ENCODE measurements at places on chromosomes 5 and 9.
A peak's percentile ranks its signal among the peaks of the same experiment; 100 is the strongest.

GRCh38 chr9:132002643-132003318, 76.9 kb downstream of the MED27 start:
- DNase-seq = no peak

DNA sequence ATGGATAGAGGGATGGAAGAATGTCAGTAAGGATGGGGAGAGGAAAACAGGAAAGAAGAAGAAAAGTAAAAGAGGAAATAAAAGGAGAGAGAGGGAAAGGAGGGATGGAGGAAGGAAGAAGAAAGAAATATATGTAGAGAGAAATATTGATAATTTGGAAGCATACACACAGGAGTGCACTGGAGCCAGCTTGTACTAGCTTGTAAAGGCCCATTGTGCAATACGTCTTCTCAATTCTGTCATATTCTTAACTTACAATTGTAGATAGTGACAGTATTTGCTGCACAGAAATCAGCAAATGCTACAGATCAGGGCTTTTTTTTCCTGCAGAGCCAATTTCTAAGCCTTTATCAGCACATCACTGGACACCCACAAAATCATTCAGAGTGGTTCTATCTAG, 458.8 kb upstream of the WWC1 start:
- DNase-seq = no peak

DNA sequence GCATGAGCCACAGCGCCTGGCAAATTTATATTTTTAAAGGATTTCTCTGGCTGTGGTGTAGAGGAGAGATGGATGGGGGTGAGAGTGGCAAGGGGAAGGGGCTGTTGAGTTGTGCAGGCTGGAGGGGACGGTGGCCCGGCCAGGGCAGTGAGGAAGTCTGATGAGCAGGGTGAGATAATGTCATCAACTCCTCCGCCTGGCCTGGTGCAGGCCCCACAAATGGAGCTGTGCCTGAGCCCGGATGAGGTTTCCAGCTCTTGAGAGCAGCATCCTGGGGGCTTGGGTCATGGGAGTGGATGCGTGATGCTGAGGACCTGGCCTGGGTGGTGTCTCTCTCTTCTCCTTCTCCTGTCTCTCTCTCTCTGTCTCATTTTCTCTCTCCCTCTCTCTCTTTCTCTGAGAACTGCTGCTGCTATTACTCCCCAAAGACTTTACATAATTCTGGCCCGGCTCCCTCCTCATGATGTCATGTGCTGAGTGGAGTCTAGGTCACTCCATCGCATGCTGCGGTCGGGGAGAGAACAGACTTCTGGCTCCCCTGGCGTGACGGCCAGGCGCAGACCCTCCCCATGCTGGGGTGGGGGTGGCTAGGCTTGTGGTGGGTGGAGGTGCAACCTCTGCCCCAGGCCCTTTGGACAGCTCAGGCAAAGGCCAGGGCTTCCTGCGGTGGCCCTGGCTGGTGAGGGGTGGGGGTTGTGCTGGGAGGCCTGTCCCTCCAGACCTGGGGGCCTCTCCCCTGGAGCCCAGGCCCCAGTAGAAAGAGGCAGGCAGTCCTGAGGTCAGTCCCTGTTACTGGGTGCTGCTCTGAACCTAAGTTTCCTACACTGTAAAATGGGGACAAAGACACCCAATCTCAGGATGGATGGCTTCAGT, 26.4 kb downstream of the FGF18 start:
- no peak for DNase-seq

- DNase-seq = no peak
Measured at GRCh38 chr9:137647096-137647714, 28.4 kb downstream of the EHMT1 start.

- DNase-seq = no peak
Measured at GRCh38 chr5:93250424-93250823, 330.6 kb downstream of the NR2F1-AS1 start.

- no peak for DNase-seq
Measured at GRCh38 chr5:109668668-109669422, 20.9 kb upstream of the MAN2A1 start.

DNA sequence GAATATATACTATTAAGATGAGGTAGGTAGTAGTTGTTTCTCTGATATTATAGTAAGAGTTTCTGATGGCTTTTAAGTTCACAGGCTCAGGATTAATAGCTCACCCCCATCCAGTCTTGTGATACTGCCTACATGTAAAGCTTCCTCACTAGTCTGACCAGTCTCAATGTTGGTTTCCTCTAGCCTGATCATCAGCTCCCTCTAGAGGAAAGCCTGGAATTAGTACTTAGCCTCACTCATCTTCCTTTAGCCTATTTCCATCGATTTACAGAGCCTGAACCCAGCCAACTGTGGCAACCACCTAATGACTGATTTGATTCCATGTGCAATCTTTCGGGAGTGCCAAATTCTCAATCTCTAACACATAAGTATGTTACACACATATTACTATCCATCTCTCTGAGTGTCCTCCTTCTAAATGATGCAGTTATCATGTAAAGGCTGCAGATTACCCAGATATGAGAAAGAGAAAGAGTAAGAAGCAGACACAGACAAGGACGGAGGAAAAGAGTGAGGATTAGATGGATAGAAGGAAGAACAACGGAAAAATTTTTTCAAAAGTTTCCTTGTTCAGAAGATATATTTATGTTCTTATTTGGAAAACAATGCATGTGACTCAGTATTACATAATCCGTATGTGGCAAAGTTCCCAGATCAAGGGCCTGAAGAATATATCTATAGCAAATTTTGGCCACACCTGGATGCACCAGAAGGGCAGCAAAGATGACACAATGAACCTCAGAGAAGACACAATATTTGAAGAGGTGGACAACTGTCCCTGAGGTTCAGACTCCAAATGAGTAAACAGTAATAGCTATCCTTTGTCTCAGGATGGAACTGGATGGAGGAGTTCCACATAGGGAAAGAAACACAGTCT, 333.7 kb downstream of the ELAVL2 start:
- DNase-seq = no peak

- DNase-seq = peak; percentile 21
Measured at GRCh38 chr5:73454379-73455036, 5.9 kb upstream of the FOXD1 start.

DNA sequence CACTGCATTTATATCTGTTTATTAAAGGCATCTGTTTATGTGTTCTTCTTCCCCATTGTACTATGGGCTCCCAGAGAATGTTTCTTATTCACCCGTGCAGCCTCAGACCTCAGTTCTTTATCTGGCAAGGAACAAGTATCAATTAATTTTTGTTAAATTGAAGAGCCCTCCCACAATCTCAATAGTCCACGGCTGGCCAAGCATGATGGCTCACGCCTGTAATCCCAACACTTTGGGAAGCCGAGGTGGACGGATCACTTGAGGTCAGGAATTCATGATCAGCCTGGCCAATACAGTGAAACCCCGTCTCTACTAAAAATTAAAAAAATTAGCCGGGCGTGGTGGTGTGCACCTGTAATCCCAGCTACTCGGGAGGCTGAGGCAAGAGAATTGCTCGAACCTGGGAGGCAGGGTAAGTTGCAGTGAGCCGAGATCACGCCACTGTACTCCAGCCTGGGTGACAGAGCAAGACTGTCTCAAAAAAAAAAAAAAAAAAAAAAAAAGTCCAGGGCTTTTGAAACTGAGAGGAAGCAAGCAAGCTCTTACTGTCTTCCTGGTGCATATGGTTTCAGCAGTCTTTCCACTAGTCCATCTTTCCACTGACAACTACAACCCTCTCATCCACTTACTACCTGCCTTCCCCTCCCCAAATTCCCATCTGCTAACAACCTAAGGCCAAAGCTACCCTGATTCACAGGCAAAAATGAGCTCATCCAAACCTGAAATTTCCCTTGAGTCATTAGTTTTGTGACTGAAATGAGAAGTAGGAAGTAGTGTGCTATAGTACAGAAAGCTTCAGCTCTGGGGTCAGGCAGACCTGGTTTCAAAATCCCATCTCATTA, 2.3 kb upstream of the HK3 start:
- no peak for DNase-seq

- no peak for DNase-seq
Measured at GRCh38 chr9:121345070-121345469, 25.0 kb downstream of the STOM start.

All from stimulated activated CD8-positive, alpha-beta memory T cell treated with anti-CD3 and anti-CD28 coated beads, Interleukin-12 subunit alpha, Interleukin-12 subunit beta, amount 100 ng/mL, for 1 hour (primary cell).